ENCODE measurements at places on chromosomes 5 and 9.

GRCh38 chr5:74919487-74919886 is 53.3 kb upstream of the FAM169A start:
- DNase-seq = peak; percentile 85

- no peak for DNase-seq
Observed at GRCh38 chr5:56908942-56909293, 478 bp upstream of the SETD9 start.

GRCh38 chr5:171428168-171428696 is 8.8 kb downstream of the FGF18 start:
- DNase-seq = no peak

- no peak for DNase-seq
Observed at GRCh38 chr5:98401656-98402055, 371.8 kb upstream of the RGMB start.

GRCh38 chr5:15796557-15796956 is 296.6 kb downstream of the FBXL7 start:
- no peak for DNase-seq

DNA sequence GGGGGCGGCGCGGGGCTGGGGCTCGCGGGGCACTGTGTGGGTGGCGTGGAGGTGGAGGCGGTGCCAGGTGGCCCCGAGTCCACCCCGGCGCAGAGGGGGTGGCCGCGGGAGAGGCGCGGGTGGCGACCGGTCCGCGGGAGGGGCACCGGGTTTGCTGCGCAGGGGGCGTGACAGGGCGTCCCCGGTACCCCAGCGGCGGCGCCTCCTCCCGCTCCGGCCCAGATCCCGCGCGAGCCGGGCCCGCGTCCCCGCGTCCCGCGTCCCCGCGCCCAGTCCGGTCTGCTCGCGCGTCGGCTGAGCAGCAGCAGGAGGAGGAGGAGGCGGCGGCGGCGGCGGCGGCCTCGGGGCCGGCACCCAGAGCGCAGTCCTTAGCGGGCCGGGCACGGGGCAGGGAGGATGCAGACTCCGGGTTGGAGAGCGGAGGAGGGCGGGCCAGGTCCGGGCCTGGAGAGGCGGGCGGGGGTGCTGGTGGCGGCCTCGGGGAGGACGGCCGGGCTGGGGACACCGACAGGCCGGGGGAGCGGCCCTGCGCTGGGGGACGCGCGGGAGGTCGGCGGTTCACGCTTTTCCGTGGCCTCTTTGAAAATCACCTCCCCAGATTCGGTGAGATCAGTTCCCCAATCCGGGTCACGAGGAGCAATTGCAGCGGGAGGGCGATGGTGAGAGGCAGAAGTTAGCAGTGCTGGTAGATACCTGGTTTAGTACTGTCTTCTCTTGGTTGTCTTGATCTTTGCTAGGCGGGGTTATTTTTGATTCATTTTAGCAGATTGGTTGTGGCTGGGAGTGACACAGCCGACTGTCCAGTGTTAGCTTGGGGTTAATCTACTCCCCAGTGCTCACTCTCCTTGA is 1.7 kb downstream of the TRIO start:
- peak; percentile 89 for DNase-seq

- DNase-seq = peak; percentile 20
Observed at GRCh38 chr5:19771174-19771835, 216.7 kb downstream of the CDH18 start.

DNA sequence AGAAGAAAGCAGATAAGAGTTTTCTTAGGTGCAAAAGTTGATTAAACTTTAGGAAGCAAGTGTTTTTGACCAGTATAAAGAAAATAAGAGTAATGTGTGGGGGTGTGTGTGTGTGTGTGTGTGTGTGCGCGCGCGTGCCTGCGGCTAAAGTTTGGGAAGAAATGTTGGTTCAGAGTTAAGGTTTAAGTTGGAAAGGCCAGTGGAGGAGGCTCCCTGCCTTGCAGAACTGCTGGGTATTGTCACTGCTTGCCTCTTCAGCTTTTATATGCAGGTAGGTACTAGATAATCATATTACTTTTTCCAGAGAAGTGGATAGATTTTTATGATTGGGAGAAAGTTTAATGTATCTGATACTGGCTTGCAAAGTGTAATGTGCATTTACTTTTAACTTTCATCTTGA is 2.0 kb downstream of the PIK3R1 start:
- DNase-seq = peak; percentile 38

DNA sequence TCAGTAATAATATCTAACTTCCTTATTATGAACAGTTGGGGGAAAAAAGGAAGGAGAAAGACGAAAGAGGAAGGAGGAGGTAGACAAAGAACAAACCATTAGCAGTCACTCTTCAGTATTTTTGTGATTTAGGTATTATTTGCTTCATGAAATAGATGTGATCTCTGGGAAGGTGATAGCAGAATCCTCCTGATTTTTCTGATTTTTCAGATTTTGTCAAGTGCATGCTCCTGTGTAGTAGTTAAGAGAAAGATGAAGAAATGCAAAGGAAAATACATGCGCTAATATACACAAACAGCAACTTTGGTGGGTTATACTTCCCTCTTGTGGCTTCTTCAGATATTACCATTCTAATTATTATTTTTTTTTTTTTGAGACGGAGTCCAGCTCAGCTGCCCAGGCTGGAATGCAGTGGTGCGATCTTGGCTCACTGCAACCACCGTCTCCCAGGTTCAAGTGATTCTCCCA is 31.6 kb downstream of the LMNB1 start:
- peak; percentile 69 for DNase-seq

GRCh38 chr5:56585999-56586691 is 229.2 kb upstream of the MAP3K1 start:
- DNase-seq = peak; percentile 47

DNA sequence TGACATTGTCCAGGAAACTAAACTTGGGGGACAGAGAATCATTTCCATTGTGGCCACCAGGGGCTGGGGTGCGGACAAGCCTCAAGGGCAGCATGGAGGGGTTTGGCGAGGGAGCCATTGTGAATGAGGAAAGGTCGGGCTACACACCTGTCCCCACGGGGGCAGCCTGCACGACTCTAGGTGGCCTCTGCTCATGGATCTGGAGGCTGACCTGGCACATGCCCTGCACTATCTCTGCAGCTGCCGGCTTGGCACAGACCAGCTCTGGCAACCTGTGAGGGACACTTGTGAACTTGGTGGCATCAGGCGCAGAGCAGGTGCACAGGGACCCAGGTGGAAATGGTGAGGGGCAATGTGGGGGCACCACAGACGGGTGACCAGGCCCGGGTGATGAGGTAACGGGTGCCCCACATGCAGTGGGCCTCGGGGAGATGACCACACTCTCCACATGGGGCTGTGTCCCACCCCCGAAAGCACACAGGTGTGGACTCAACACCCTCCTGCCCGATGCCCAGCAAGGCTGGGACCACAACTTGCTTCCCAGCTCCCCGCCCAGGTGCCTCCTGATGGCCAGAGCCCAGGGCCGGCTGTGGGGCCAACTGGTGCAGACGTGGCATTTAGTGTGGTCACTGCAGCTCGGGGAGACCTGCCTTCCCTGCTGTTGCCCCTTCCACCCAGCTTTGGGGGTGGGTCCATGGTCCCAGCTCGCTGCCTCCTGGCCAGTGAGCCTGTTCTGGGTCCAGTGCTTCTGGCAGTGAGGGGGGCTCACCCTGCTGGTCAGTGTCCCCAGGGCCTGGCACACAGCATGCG is 60.9 kb upstream of the UBAC1 start:
- DNase-seq = no peak

GRCh38 chr9:127539982-127540663 is 72.0 kb upstream of the STXBP1 start:
- no peak for DNase-seq
